ENCODE measurements at places on chromosomes 6 and 20.

- DNase-seq = no peak
Observed at GRCh38 chr6:160077526-160077925, 44.1 kb upstream of the SLC22A1 start.

- no peak for DNase-seq
Observed at GRCh38 chr20:50608750-50609104, 82.6 kb downstream of the RIPOR3 start.

DNA sequence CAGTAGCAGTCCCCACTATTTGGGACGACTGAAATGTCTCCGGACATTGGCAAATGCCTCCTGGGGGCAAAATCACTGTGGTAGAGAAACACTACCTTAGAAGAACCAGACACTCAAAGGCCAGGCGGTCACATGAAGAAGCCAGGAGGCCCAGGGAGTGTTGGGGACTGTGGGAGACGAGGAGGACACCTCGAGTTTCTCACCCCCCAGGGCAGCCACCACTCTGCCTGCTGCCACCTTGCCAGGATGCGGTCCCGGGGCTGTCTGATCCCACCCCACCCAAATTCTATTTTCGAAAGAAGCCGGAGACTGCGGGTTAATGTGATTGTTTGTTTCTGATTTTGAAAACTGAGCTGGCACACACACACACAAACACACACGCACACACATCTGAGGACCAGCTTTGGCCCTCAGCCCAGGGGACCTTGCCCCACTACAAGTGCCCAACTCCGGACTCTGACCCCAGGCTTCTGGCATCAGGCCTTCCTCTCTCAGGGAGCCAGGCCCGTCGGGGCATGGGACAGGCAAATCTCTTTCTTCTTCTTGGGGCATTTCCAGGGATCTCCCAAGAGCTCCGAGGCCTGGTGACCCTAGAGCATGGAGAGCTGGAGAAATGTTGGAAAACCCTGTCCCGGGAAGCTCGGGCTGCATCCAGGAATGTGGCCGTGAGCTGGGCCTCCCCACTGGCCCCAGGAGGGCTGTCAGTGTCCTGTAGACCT is 187.5 kb upstream of the PMEPA1 start:
- DNase-seq = no peak

DNA sequence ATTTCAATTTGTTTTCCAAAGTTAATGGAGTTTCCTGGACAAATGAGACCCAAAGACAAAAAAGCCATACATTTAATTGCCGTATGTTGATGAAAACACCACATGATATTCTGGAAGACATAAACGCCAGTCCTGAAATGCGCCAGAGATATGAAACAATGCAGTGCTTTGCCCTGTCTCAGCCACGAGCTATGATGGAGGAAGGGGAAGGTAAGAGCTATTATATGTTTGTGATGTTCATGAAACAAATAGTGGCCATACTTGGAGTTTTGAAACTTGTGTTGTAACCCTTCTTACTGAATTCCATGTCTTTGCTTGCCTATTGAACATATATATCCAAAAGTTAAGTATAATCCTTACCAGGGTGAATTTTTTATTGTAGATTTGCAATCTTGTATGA is 125.9 kb downstream of the NCOA3 start:
- no peak for DNase-seq

DNA sequence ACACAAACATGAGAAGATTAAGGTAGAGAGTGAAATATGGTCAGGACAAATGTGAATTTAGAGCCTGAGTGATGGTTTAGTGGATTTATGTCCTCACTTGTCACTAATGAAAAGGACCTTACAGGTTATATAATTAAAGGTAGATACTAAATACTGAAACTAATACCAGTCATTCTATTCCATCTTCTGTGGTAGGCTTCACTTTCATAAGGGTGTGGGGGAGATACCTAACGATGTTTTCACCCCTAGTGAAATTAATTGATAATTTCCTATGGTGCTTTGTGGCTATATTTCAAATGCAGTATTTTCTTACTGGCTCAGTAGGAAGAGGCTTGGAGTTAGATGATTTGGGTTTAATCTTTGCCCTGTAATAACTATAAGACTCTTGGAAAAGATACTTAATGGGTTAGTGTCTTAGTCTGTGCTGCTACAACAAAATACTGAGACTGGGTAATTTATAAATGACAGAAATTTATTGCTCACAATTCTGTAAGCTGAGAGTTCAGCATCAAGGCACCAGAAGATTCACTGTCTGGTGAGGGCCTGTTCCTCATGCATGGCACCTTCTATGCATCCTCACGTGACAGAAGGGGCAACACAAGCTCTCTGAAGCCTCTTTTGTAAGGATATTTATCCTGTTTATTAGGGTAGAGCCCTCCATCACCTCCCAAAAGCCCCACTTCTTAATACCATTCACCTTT is 21.3 kb downstream of the RNF217 start:
- DNase-seq = no peak

GRCh38 chr6:2931055-2931454 is 27.9 kb upstream of the SERPINB9 start:
- DNase-seq = no peak

GRCh38 chr6:117253785-117254184 is 11.6 kb upstream of the VGLL2 start:
- DNase-seq = no peak

Data from GM12892 (cell line).